ENCODE measurements at places on chromosomes 16 and 17.

GRCh38 chr17:17528696-17529652, 32.8 kb upstream of the RASD1 start:
- DNase-seq = no peak

DNA sequence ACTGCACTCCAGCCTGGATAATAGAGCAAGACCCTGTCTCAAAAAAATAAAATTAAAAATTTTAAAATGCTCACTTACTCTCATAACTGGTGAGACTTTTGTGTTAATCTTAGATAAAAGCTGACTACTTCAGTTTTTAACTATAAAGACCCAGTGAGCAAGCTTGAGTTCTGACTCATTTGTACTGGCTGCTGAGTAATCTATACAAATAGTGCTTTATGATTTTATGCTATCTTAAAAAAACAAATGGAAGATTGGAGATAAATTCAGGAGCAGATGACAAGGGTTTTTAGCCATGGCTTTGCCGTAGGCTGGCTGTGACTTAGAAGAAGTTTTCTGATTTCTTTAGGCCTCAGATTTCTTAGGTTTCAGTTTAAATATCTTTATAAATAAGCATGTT, 30.5 kb downstream of the SNTB2 start:
- DNase-seq = no peak

DNA sequence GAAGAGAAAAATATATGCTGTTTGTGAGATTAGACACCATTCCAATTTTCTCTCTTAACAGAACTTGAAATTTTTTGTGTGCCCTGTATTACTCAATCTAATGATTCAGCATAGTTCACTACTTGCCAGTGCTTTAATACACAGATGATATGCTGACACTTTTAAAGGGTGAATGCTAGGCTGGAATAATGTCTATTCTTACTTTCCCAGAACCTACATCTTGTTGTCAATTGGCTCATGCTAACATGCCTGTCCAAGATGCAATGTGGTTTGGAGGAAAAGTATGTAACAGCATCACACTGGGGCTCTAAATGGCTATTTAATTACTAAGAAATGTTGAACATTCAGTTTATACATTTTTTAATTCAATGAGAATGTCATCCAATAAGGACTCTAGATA, 7.6 kb upstream of the MAP2K6 start:
- DNase-seq = no peak

DNA sequence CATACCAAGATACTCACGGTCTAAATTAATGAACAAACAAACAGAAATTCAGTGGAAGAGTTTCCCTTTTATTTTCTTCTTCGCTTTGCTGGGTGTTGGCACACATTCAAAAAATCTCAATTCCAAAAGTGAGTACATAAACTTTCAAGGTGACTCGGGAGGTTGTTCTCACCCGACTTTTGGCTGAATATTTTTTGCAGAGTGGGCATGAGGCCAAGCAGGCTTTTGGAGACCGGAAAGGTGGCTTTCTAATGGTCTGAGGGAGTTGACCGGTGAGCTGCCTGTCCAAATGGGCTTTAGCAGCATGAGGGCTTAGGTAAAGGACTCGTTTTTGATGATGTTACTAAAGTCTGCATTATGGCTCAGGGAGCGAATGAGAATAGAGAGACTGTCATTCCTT, 318.7 kb downstream of the CPPED1 start:
- DNase-seq = no peak

DNA sequence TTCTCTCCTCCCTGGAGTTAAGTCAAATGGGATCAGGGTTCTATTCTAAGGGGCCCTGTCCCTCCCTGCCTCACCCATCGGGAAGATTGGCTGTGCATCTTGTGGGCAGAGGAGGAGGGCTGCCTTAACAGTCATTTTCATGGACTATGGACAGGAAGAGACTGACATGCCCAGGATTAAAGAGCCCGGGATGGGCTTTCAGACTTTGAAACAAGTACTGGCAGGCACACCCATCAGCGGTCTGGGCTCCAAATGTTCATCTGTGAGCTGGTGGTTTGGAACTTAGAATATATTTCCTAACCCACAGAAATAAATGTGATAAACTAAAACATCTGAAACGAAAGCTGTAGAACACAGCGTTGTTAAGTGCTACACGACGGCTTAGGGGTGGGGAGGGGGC, 6.5 kb downstream of the SLC6A4 start:
- no peak for DNase-seq

DNA sequence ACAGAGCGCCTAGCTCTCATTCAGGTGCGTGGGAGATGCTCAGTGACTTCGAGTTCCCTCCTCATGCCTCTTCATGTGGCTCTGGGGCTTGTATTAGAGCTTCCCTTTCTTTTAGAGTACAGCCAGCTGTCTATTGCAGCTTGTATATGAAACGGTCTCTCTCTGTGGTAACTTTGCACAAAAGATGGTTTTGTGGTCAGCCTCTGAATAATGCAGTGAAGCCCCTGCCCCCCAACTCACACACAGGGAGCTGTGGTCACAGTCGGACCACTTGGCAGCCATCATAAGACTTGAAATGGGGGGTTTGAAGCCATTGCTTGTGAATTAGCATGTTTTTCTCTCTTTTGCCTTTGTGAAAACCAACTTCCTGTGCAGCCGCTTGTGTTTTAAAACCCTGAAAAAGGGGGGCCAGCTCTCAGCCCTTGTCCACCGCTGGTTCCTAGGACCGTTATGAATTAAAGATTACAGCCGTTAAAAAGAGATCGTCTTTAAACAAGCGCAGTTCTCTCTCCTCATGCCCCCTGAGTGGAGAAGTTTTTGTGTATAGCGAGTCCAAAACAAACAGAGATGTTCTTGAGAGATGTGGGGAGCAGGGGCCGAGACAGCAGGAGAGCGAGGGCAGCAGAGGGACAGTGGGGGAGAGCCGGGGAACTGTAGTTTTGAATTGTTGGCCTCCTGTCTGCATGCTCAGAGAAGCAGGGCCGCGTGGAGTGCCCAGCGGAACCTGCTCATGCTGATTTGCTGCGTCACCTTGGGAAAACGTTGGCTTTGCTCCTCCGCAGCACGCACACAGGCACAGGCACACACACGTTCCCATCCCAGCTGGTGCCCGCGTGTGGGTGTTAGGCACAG, 199.0 kb downstream of the MSI2 start:
- DNase-seq = no peak

DNA sequence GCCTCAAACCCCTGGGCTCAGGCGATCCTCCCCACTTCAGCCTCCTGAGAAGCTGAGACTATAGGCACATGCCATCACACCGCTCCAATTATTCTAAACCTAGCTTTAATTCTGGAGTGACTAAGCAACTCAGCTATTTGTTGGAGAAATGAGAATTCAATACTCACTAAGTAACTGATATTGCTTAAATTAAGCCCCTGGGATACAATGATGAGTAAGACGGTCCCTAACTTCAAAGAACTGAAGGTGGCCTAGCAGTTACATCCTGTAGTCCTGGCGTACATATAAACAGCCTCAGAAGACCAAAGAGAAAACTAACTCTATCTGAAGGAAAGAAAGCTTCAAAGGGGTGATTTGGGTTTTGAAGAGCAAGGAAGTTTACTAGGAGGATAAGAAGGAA, 25.0 kb downstream of the XPO6 start:
- no peak for DNase-seq

- DNase-seq = no peak
These were observed 411.3 kb downstream of the SNX29 start for GRCh38 chr16:12387786-12388185.

GRCh38 chr17:38444151-38444550, 15.9 kb downstream of the ARHGAP23 start:
- DNase-seq = peak; percentile 78

DNA sequence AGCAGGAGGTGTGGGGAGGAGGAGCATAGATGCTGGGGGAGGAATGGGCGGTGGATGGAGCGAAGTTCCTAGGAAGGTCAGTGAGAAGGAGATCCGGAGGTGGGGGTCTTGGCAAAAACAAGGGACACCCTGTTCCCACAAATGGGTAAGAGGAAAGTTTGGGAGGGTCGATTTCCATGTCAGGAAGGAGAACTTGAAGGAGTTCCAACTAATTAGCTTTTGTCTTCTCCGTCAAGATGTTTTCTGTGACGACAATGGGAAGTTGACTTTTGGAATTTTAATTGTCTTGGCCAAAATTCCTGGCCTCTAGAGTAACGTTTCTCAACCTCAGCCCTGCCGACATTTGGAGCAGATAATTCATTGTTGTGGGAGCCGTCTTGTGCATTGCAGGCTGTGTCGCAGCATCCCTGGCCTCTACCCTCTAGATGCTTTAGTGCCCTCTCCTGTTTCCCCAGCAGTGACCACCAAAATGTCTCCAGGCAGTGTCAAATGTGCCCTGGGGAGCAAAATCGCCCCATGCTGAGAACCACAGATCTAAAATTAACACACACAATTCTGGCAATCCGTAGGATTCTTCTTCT, 97.1 kb downstream of the PITPNC1 start:
- no peak for DNase-seq

DNA sequence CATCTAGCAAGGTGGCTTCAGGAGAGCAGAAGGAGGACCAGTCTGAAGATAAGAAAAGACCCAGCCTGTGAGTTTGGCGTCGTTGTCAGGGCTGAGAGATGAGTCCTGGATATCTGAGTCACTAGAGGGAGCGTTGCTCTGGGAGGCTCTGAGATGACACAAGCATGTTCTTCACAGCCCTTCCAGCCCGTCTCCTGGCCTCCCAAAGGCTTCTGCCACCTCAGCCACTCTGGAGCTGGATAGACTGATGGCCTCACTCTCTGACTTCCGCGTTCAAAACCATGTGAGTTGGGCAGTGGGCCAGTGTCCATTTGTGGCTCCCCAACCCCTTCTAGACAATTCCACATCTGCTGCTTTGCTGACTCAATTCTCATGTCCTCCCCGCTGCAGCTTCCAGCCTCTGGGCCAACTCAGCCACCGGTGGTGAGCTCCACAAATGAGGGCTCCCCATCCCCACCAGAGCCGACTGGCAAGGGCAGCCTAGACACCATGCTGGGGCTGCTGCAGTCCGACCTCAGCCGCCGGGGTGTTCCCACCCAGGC, 2.3 kb downstream of the TGFB1I1 start:
- DNase-seq = no peak

DNA sequence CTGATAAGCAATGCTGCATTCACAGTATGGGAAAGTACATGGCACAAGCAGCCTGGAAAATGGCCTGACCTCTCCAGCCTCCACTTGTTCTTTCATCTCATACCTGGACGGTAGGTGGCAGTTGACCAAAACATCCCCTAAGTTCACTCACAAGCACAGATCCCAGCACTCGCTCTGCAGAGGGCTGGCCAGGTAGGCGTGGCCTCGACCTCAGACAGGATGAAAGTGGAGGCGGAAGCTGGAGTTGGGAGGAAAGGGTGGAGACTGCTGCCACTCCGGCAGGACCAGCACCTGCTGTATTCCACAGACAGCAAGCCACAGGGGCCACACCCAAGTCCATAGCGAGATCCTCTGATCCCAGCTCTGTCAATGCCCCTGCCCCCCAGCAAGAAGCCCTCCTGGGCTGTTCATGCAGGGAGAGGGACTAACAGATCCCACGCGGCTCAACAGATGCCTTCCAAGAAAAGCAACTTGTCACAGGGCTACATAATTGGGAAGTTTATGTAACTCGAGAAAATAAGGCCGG, 31.3 kb downstream of the ZCCHC14 start:
- DNase-seq = peak; percentile 86

- DNase-seq = no peak
These were observed 528 bp downstream of the PER1 start for GRCh38 chr17:8151641-8152111.

GRCh38 chr17:51709694-51710633, 448.6 kb downstream of the CA10 start:
- no peak for DNase-seq

DNA sequence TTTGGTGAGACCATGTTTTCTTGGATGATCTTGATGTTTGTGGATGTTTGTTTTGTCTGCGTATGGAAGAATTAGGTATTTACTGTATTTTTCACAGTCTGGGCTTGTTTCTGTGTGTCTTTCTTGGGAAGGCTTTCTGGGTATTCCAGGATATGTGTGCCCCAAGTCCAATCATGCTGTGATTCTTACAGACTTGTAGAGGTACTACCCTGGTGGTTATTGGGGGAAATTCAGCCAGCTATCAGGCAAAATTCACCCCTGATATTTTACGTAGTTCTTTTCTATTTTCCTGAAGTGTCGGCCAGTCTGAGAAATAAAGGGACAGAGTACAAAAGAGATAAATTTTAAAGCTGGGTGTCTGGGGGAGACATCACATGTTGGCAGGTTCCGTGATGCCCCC, 33.4 kb upstream of the ARL4D start:
- DNase-seq = no peak

DNA sequence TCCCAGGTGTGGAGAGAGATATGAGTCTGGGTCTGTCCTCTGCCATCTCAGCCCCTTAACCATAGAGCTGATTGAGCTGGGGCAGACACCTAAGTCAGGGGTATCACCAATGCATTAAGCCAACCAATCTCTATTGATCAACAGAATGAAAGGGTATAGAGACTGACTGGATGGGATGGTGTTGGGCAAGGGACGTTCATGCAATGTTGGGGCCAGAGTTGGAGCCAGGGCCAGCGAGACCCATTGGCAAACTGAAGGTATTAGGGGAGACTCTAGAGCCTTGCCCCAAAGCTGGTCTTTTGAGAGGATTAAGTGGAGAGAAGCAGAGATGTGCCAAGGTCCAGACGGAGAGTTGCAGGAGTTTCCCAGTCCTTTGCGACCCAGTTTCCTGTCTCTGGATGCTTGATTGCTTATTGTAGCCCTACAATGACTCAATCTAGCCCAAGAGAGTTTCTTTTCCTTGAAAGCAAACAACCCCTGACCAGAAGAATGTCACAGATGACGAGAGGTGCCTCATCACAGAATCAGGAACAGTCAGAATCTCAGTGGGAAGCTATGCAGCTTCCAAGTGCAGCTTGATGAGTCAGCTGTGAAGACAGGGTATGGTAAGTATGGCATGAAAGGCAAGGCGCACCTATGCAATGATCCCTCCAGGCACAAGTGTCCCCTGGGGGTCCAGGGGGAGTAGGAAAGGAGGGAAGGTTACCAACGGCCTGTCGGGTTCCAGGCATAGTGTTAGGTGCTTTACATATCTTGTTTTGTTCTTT, 137.2 kb downstream of the UTP18 start:
- no peak for DNase-seq

GRCh38 chr16:88854306-88855111, 2.2 kb downstream of the GALNS start:
- no peak for DNase-seq

DNA sequence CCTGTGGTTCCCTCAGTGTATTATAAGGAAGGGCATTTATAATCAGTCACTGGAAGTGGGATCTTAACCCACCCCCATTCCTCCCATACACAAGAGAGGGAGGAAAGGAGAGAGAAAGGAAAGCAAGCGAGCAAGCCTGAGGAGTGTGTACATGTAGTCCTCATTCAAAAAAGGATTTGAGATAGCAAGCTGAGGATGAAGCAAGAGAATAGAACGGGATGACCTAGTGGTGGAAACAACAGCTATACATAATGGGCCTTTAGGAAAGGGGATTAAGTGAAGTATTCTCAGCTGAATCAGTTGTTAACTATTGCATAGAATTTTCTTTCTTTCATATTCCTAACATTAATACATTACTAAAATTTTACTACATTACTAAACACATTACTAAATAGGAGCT, 281.4 kb downstream of the ZFHX3 start:
- no peak for DNase-seq

Measured in WERI-Rb-1 (cell line).